HEK293T (cell line): ENCODE measurements at places on chromosomes 3 and 15.
A peak's percentile ranks its signal among the peaks of the same experiment; 100 is the strongest.

DNA sequence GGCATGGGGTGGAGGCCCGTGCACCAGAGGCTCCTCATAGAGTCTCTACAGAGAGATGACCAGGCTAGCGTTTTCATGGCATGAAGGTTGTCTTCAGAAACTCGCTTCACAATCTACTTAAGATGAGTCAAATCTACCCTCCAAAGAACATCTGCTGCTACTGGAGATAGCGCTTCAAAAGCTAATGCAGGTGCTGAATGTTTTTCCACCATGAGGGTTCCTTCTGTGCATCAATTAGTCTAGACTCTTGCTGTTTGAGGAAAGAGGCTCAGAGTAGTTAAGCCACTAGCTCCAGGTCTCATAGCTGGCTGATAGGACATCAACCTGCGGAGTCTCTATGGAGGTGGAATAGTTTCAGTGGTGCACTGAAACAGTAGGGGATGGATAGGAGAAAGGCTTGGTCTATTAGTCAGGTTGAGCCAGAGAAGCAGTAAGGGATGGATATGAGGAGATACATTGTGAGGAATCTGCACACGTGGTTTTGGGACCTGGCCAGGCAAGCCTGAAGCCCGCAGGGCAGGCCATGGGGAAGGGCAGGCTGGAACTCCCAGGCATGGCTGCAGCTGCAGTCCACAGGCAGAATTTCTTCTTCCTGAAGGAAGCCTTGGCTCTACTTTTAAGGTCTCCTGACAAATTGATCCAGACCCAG is 117.5 kb downstream of the APBA2 start:
- DNase-seq, result no peak

DNA sequence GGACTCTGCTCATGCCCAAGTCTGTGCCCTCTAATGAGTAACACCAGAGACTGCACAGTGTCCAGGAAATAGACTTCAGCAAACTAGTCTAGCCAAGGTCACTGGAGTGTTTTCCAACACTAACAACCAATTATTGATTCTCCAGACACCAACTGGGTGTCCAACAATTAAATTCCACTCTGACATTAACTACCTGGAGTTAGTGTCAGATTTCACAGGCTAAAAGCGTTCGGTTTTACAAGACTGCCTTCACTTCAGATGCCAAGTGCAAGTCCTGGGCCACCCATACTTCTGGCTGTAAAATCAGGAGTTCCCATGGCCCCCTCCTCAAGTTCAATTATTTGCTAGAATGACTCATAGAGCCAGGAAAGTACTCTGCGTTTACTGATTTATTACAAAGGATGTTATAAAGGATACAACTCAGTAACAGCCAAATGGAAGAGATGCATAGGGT is 20.8 kb upstream of the CFAP161 start:
- DNase-seq, result no peak

GRCh38 chr3:56253941-56254665 is 214.2 kb downstream of the ERC2 start:
- DNase-seq, result no peak

DNA sequence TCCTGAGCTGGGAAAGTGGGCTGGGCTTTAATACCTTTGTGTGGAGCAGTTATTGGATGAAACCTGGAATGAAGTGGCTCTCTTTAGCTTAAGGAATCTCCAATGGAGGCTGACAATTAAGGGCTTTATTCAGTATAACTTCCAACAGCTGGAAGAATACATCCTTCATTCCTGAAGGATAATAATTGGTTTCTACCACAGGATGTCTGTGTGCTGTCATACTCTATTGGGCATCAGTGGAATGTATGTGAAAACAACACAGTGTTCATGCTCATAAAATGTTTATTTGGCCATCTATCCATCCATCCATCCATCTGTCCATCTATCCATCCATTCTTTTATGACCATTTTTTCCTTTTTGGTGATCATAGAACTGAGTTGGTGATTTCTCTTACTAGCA is 220.7 kb upstream of the GAP43 start:
- no peak for DNase-seq

GRCh38 chr15:28942046-28942445 is 56.3 kb downstream of the APBA2 start:
- no peak for DNase-seq

GRCh38 chr15:95291898-95292472 is 1038.5 kb upstream of the NR2F2 start:
- DNase-seq, result peak; percentile 57

GRCh38 chr3:155995525-155996370 is 124.6 kb upstream of the KCNAB1 start:
- peak; percentile 61 for DNase-seq

GRCh38 chr3:168155303-168155702 is 59.6 kb upstream of the GOLIM4 start:
- DNase-seq, result no peak

- peak; percentile 10 for DNase-seq
Measured at GRCh38 chr3:18389108-18389733, 35.9 kb downstream of the SATB1 start.

DNA sequence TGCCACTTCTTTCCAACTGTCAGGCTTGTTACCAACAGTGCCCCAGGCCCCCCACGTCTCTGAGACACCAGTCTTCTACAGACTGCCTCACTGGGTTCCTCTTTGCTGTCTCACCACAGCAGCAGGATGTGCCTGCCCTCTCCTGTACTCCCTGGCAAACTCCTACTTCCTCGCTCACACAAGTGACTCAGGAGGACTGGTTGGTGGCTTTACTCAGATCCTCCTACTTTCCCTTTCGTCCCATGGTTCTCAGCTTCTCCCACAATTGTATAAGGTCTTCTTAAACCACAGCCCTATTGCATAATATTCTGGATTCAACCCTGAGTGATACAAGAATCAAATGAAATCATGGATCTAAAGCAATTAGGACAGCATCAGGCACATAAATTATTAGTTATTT is 246.6 kb upstream of the PROK2 start:
- no peak for DNase-seq

DNA sequence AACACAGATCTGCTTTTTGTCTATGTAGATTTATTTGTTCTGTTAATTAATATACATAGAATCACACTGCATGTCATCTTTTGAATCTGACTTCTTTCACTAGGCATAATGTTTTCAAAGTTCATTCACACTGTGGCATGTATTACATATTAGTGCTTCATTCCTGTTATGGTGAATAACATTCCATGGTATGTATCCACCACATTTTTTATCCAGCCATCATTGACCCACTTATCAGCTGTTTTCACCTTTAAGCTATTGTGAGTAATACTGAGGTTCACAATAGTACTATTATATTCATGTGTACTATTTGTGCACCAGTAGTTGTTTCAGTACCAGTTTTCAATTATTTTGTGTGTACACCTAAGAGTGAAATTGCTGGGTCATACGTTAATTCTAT is 230.6 kb upstream of the CNTN3 start:
- no peak for DNase-seq

GRCh38 chr3:156981005-156981404 is 154.9 kb downstream of the LEKR1 start:
- DNase-seq, result no peak

DNA sequence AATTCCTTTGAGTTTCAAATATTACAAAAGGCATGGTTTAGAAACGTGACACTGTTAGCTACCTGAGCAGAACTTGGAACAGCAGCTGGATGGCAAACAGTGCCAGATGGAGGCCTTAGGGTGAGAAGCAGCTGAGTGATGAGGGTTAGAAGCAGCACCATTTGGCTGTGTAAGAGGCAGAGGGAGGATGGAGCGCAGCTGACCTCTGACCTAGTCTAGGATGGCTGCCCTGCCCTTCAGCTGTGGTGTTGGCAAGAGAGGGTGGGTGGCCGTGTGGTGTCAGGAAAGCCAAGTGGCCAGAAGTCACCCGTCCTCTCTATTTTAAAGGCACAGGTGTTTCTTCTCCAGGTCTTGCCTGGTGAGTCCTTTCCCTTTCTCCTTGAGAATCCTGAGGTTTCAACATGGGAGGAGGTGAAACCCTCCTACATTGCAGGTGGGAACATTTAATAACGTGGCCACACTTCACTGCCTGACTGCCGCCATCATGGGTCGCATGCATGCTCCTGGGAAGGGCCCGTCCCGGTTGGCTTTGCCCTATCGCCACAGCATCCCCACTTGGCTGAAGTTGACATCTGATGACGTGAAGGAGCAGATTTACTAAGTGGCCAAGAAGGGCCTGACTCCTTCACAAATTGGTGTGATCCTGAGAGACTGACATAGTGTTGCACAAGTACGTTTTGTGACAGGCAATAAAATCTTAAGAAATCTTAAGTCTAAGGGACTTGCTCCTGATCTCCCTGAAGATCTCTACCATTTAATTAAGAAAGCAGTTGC is 17.6 kb downstream of the BCL2L10 start:
- no peak for DNase-seq

GRCh38 chr3:73492186-73492585 is 132.6 kb downstream of the PDZRN3 start:
- no peak for DNase-seq

DNA sequence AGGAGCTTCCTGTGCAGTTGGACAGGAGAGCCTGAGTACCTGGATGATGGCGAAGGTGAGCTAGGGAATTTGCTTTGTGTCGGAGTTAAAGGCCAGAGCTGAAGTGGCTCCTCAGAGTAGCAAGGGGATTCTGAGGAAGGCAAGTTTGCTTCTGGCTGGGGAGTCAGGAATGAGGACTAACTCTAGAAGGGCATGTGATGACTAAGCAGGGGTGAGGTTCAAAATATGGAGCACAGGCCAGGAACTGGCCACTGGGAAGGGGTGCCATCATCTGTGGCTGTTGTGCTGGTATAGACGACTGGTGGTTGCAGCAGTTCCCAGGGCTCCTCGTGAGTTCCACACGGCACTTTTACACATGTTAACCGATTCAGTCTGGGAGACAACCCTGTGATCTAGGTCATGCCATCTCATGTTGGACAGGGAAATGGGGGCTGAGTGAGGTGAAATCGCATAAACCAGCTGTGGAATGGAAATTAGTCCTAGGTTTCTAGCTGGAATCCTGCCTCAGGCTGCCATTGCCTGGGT is 100.8 kb downstream of the EEFSEC start:
- no peak for DNase-seq

DNA sequence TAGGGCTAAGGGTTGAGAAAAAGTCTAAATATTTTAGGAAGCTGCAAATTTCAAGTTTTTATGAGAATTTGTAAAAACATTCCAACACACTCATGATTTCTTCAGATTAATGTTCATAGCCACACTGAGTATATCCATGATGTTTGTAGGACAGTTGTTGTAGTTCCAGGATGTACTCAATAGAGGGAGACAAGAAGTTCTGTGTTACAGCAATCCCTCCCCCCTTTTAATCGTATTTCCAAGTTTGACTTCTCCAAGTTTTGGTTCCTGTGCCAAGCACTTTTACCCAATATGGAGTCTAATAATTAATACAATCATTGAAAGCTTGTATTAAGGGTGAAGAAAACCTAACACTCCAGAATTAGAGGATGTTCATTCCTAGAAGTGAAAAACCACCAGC is 143.4 kb downstream of the FEZF2 start:
- peak; percentile 44 for DNase-seq

- DNase-seq, result no peak
Measured at GRCh38 chr15:51861557-51862359, 32.3 kb downstream of the TMOD3 start.

GRCh38 chr3:100209169-100209568 is 51.6 kb upstream of the TBC1D23 start:
- no peak for DNase-seq

DNA sequence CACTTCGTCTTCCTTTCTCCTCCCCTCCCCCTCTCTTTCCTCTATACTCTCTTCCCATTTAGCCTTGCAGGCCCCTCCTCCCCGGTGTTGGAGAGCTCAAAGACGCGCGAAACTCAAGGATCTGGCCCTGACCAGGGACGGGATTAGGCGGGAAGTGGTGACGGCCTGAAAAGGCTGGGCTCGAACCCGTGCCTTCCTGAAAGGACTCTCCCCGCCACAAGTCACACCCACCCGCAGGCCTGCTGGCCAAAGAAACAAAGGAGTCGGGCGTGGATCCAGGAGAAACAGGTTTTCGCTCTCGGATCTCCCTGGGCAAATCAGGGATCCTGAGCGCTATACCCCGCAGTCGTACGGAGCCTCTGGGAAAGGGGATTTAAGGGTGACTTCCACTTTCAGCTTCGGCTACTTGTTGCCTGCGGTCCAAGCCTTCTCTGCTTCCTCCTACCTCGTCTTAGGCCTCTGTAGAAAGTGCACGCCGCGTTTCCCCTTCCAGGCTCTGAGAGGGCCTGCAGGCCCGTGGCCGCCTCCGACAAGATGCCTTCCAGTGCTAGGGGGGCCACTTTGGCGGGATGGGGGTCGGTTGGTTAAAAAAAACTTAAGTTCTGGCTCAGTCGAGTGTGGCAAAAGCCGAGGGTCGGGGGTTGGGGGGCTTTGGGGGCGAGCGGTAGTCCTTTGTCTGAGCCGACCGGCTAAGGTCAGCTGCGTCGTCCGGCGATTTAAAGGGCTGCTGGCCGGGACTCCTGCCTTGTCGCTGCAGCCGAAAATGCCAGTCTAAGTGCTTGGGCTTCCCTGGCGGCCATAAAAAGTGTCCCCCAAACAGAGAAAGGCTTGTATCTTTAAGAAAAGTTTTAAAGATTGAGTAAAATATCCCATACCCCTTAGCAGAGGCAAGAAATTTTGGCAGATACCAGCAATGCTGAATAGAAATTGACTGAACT is 8.2 kb downstream of the ZIC4 start:
- DNase-seq, result no peak

- no peak for DNase-seq
Measured at GRCh38 chr3:195595785-195596531, 12.2 kb upstream of the APOD start.

GRCh38 chr3:133983126-133983525 is 46.6 kb downstream of the SLCO2A1 start:
- DNase-seq, result no peak

- no peak for DNase-seq
Measured at GRCh38 chr3:47337656-47338055, 43.2 kb upstream of the PTPN23 start.

GRCh38 chr3:8301977-8302735 is 199.5 kb upstream of the LMCD1 start:
- DNase-seq, result peak; percentile 27

- DNase-seq, result peak; percentile 27
Measured at GRCh38 chr15:44194323-44195150, 534 bp downstream of the FRMD5 start.

DNA sequence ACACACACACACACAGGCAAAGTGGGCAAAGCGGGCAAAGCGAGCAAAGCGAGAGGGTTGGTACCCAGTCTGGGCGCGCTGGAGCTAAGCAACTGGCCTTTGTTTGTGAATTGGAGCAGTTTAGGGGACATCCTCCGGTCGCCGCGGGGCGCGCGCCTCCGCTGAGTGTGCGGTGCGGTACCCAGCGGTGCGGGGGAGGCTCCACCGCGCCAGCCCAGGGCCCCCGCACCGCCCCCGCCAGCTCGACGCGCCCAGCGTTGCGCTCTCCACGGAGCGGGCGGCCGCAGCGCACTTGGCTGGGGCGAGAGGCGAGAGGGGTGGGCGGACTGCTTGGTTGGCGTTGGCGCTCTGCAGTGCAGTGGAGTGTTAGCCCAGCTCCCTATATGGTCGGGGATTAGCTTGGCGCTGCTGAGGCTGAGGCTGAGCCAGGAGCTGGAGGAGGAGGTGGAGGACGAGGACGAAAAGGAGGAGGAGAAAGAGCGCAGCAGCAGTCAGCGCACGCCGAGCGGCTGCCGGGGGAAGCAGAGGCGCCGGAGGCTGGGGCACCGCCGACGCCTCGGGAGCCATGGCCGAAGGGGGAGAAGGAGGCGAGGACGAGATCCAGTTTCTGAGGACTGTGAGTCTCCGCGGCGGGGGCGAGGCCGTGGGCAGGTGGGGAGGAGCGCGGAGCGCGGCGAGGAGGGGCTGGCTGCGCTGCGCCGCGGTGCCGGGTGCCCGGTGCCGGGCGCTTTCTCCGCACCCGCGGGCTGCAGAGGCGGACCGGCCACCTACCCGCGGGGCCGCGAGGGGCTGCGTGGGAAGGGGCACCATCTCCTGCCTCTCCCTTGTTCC is at the start of gene RYR3:
RYR3 (plus strand) TSS at position 487 of the 831 bp plus-strand sequence; CDS start at position 566, 79 bp downstream.
- DNase-seq, result peak; percentile 28
